ENCODE measurements at places on chromosomes 5 and 9. TPM values are rescaled to one million over a fixed set of nuclear protein-coding genes. Genes with fewer than 3 reads are reported as not detected.

The NUTM2G gene
- total RNA-seq: not detected

The ITGA1 gene
- 1.9 TPM for total RNA-seq

The SSNA1 gene
- total RNA-seq: 53.6 TPM

The ANKRD34B gene
- not detected for total RNA-seq

The MAMDC2 gene
- total RNA-seq: not detected

Data from activated CD4-positive, alpha-beta T cell treated with anti-CD3 and anti-CD28 coated beads for 36 hours (primary cell).